ENCODE measurements at places on chromosomes 12 and 14.

DNA sequence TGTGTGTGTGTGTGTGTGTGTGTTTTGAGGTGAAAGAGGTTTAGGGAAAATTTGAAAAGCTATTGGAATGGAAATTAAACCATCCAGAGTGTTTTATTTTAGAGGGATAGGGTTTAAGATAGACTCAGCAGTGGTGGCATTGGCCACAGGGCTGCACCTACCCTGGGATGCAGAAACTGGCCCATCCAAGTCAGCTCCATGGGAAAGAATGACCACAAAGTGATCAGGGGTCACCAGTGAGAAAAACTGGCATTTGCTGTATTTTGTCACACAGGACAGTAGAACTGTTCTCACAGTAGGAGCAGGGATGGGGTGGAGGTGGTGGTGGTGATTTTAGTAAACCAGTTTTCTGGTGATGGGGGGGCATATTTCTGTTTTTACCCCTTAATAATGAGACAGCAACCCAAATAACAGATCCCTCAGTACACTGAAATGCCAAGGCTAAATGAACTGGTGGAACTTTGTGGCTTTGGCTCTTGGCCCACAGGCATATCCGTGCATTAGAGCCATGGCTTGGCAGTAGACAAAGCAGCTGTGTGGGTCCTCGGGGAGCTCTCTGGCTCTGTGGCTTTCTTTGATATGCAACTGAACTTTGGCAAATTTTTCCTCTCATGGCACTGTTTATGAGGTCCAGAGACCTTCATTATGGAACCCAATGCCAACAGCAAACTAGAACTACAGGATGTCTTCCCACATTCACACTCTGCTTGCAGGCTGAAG is 348.3 kb downstream of the ZFP36L1 start:
- no peak for DNase-seq

DNA sequence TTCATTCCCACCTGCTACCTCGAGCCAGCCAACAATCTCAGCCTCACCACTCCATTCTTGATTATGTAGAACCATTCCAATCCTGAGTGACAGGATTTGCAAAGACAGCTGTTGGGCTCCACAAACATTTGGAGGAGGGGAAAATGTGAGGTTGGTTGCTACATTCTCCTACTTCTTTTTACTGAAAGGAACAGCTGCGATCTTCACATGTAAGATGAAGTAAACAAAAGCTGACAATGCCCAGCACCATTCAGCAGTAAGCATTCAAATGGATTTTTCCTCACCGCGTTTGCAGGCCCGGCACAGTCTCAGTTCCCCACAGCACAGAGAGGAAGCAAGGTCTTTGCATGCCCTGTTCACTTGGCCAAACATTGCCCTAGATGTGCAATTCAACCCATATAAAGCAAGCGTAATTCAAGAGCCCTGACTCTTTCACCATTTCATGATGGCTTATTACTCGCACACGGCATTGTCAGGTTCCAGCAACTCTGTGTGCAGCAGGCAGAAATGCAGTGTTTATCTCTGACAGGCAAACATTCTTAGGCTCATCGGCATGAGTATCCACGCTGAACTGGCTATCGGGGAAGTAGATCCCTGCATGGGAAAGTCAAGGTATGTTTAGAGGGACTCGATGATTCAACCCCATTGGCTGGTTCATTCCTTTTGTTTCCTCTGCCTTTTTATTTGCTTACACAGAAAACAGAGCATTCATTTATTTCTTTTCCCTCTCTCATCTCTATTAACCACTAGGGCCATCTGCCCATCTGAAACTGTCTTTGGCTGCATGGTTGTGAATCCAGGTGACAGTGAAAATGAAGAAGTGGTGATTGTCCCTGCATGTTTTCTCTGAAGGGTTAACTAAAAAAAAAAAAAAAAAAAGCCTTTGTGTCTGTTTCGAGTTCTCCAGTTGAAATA is 236.1 kb upstream of the PLEKHG7 start:
- DNase-seq: no peak

DNA sequence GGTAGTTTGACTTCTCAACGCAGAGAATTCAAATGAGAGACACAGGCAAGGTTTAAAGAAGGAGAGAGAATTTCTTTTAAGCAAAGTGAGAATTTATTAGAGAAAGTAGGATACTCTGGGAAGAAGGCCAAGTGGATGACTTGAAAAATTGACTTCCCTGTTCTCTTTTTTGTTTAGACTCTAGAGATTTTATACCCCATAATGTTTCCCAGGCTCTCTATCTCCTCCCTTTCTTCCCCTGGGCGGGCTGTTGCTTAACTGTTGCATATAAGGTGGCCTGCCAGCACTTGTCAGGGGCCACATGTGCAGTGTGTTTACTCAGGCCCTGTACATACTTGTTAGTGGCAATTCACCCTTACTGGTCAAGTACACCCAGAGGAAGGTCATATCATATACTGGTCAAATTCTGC is 403.7 kb downstream of the SLC6A15 start:
- DNase-seq: no peak

DNA sequence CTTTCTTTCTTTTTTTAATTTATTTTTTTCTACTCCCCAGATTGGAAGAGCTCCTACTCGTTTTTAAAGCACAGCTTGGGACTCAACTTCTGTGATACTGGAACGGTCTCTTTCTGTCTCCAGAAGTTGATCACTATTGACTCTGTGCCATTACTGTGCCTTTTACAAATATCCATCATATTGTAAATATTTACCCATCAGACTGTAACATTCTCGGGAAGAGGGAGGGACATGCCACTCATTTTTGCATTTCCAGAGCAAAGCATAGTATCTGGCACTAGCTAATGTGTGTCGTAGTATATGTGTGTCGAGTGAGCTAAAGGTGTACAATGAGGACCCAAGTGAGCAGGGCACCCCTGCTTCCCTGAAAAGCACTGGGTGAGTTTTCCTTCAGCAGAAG is 24.0 kb upstream of the GSG1 start:
- DNase-seq: no peak

GRCh38 chr14:76909266-76909665 is 83.1 kb downstream of the LRRC74A start:
- DNase-seq: no peak

GRCh38 chr14:65237941-65238340 is 135.6 kb upstream of the MAX start:
- DNase-seq: no peak

DNA sequence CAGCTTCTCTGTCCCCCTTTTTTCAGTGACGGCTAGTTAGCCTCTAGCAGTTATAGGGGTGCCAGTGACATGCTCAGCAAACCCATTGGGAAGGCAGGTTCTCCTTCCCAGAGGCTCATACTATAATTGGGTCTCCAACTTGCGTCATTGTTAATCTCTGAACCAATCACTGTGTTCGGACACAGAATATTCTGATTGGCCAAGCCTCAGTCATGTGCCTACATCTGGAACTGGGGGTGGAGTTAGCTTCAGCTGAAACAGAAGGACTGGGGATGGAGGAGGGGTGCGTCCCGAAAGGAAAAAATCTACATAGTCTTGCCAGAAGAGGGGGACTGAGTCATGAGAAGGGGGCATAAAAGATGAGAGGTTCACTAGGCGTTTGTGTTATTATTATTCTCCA is 165.6 kb downstream of the SUDS3 start:
- no peak for DNase-seq

DNA sequence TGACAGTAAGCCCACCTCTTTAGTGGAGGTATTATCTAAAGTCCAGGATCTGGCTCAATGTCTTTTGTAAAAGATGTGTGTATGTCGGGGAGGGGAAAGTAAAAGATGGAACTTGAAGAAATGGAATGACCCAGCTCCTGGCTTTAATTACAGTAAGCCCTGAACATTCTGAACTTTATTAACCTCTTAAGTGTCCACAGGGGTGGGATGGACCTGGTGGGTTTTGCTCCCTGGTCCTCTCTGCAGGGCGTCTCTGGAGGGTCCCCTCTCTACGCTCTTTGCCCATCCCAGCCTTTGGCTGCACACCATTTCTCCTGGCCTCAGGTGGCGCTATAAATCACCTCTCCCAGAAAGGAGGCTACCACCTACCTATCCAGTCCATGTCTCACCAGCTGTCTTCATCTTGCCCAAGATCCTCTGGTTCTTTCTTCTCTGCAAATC is 3.7 kb upstream of the CISTR start:
- DNase-seq: no peak

GRCh38 chr12:31023271-31023724 is 50.4 kb upstream of the DDX11 start:
- no peak for DNase-seq

GRCh38 chr14:102517392-102518062 is 8.0 kb upstream of the ANKRD9 start:
- DNase-seq: no peak

GRCh38 chr14:91284791-91285548 is 40.5 kb upstream of the GPR68 start:
- no peak for DNase-seq

GRCh38 chr14:74949859-74950573 is 5.4 kb downstream of the PGF start:
- no peak for DNase-seq

DNA sequence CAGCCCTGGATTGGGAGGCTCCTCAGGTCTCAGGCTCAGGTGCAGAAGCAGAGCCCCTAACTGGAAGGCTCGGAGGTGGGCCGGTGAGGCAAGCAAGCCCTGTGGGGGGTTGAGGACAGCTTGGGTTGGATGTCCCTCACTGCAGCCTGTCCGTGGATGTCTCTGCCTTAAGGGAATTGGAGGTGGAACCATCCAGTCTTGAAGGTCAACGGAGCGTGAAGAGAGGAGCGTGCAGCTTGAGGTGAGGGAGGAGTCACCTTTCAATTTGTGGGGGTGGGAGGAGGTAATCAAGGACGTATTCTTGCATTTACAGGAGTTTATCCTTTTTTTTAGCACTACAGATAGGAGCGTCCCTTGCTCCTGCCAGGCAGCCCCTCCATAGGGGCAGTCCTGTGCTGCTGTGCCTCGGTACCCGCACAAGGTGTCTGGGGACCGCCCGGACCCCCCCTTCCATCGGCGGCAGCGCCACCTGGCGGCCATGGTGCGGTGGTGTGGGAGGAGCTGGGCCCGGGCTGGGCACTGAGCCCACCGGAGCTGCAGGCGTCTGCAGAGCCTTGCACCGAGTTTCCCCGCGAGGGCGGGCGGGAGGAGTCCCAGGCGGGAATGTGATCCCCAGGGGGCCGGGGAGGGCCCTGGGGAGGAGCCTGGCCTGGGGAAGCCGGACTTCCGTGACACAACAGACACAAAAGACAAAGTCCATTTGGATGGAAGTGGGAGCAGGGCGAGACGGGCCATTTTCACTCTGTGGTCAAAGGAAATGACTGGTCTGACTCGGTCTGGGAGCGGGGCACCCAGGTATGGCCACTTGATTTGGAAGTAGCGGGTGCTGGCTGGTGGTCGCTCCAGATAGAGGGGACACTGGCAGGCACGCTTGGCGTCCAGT is 864 bp downstream of the DNAJC22 start:
- peak; percentile 66 for DNase-seq

GRCh38 chr14:69675877-69676416 is 64.6 kb downstream of the SUSD6 start:
- no peak for DNase-seq

DNA sequence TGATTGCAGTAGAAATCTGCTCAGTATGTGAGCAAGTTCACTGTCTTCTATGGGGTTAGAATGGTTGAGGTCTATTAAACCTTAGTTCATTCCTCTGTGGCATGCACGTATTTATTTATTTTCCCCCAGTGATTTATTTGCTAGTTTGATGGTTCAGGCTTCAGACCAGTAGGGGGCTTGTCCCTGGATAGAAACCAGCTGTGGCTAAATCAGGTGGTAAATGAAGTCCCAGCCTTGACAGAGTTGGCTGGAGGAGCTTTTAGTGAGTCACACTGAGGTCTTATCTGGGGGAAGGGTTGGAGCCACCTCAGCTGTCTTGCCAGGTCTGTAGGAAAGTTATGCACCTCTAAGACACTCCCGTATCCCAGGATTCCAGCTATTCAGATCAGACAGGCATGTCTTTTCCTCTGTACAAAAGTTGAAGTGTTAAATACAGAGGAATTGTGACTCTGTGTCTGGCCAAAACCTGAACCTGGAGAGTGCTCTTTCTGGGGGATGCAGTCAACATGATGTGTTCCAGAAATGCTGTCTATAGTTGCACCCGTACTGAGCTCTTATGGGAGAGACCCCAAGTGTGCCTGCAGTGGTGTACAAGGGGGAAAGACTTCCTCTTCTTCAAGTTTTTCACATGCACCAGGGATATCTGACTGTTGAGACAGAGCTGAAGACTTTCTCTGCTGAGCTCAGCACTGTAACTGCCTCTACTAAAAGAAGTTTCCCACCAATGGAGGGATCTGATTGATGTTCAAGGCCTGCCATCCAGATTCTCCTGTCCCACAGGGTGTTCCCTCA is 1322.1 kb downstream of the TMEM121 start:
- DNase-seq: no peak

GRCh38 chr12:93679308-93679925 is 2.2 kb downstream of the CRADD start:
- DNase-seq: no peak

GRCh38 chr14:31263485-31264133 is 56.0 kb upstream of the HECTD1 start:
- DNase-seq: no peak

GRCh38 chr14:48747561-48748089 is 838.6 kb downstream of the RPS29 start:
- no peak for DNase-seq

DNA sequence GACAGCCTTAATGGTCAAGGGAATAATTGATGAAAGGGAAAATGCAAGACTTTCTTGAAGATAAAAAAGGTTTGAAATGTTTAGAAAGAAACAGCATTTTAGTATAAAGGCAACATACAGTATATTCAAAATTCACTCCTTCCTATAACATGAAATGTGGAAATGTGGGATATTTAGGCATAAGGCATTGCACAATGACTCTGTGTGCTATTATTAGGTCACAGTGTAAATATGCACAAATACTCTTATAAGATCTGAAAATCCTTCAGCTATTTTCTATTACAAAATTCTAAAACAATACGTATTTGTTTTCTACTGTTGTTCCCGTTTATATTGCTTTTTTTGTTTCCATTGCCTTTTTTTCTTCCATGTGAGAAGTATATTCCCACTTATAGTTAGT is 127.7 kb downstream of the SLC16A7 start:
- DNase-seq: no peak

DNA sequence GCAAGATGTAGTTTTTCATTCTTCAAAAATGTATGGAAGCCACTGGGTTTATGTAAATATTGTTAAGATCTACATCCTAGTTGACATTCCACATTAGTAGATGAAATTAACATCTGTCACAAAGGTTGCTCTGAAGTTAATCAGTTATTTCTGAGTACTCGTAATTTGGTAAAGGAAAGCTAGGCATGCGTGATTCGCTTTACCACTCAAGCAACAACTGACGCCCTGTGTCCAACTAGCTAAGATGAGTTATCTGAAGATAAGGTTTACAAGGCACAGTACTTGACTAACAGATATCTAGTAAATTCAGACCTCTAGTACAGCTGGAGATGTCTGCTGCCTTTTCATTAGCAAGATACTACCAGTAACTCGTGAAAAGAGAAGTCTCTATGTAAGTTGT is 14.1 kb downstream of the PRKD1 start:
- DNase-seq: no peak

DNA sequence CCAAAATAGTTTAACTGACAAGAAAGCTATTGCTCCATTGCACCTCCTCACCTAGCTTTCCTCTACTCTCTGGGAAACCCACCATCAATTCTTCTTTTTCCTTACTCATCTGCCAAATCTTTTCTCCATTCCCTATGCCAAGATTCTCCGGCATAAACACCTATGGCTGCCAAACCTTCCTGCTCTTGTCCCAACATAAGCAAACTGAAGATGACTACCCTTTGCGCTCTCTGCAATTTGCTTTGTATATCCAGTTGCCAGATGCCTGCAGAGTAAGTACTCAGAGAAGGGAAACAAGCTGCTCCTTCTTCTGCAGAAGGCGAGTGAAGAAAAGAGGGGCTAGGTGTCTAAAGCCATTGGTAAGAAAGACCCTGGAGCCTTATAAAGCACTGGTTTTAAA is 11.5 kb downstream of the PTGER2 start:
- no peak for DNase-seq

GRCh38 chr12:103698752-103699560 is 111.9 kb downstream of the STAB2 start:
- no peak for DNase-seq

Data from stimulated activated CD4-positive, alpha-beta T cell treated with anti-CD3 and anti-CD28 coated beads, TNF-alpha, amount 100 ng/mL, for 24 hours (primary cell).